Left hindlimb (tissue), 1 donor: ENCODE measurements at places on chromosomes 5 and 9.

- DNase-seq, result no peak
Measured at GRCh38 chr5:159908591-159908940, 7.7 kb upstream of the ADRA1B start.

DNA sequence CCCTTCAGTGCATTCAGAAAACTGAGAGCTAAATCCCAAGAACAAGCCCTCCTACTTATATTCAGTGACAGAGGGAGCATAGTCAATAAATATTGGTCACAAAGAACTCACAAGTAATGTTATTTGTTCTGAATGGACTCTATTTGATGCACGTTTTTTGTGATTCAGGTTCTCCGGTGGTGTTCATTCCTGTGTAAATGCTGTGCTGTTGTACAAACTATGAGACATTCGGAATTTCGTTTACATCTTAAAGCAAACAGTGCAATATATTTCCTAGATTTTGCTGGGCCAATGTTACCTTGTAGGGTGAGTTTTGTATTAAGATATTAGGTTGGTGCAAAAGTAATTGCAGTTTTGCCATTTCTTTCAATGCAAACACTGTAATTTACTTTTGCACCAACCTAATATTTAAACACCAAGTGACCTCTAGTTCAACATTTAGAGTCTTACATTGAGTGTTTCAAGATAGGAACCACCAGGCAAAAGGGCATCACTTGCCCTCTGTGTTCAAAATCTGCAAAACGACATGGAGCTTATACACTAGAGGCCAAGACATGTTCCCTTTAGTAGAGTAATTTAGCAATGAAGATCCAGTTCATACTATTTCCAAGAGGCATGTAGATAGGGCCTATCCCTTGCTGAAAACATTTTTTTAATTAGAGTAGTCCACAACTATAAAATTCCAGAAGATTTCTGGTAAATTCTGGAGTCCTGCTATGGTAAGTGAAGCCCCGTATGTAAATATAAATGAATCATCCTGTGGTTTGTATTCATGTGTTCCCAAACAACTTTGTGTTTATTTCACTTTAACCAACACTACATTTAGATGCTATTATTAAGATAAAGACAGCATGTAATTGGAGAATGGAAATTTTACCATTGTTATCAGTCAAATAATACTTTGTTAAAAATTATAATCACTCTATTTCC is 444.0 kb upstream of the PTGER4 start:
- DNase-seq, result no peak

- DNase-seq, result no peak
Measured at GRCh38 chr5:160361624-160362228, 8.7 kb downstream of the C1QTNF2 start.

GRCh38 chr9:126058011-126058531 is 268.6 kb upstream of the MVB12B start:
- DNase-seq, result no peak

DNA sequence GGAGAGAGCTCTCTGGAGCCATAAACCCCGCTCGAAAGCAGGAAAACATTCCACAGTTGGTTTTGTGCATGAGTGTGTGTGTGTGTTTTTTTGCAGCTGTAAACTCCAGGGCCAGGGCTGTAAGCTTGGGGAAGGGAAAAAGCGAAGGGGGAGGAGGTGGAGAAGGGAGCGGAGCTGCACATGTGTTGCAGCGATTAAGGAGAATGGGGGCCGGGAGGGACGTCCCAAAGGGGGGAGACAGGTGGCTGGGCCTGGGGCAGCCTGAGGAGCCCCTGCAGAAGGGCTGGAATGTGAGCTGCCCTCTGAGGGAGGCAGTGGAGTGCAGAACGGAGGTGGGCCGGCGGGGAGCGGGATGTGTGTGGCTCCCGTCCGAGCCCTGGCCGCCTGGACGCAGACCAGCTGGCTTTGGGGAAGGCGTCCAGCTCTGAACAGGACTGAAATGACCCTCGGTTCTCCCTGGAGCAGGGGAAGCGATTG is 2.7 kb upstream of the MYMK start:
- DNase-seq, result peak; percentile 86

DNA sequence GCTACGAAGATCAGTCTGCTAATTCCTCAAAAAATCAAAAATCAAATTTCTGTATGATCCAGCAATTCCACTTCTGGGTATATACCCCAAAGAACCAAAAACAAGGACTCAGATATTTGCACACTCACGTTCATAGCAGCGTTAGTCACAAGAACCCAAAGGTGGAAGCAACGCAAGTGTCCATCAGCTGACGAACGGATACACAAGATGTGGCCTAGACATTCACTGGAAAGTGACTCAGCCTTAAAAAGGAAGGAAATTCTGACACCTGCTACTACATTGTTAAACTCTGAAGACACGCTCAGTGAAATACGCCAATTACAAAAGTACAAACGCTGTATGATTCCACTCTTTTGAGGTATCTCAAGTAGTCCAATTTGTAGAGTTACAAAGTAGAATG is 93.3 kb downstream of the OTULIN start:
- DNase-seq, result no peak

DNA sequence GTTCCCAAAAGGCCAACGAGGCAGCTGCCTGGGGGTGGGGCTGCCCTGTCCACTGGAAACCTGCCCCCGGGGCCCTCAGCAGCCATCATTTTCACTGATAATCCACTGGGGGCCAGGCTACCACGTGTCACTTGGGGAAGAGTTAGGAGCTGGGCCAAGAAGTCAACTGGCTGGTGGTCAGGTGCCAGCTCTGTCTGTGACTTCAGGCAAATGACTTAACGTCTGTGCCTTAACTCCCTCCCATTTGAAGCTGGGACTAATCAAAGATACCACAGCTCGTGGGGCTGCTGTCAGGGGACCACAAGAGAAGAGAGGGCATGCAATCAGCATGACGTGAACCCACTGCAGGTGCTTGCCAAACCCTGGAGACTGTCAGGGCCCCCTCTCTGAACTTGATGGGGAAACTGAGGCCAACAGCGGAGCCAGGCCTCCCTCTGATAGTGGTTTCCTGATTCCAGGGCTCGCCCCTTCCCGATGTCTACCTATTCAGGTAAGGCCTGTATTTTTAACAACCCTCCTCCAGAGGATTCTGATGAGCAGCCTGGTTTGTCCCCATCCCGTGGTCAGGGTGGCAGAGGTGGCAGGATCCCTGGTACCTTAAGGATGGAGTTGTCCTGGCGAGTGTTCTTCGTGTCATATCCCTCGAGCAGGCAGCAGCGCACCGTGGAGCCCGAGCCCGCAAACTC is 12.3 kb upstream of the DPM2 start:
- DNase-seq, result no peak

DNA sequence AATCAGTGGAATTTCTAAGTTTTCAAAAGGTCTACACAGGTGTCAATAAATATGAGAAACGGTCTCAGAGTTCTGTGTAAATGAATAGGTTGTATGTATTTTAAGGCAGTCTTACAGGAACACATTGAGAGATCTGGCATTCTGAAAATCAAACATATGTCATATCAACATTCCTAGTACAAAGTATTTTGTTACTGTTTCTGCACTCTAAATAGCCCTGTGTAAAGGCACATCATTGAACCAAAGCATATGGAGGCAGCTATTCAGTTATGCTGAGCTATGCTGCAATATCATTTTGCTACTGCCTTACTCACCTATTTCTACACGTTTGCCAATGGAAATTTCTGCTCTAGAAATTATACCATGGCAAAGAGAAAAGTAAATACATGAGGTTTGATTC is 379.1 kb downstream of the KIAA0825 start:
- DNase-seq, result no peak

DNA sequence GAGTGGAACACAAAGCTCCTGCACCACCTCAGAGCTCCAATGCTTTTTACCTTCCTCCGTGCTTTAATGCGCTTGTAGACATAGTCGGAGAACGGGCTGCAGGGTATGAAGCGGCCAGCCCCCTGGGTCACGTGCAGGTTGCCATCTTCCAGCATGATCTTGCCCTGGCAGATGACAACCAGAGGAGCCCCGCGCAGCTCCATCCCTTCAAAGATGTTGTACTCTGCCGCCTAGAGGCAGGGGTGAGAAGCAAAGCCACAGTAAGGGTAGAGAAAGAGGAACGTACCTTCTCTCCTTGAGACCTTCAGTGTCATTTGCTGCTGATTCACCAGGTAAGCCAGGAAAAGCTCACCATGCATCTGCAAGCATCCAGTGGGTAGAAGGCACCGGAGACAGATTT is 112.3 kb downstream of the DPYSL3 start:
- DNase-seq, result no peak
